CD8-positive, alpha-beta memory T cell (primary cell): ENCODE measurements at places on chromosomes 13 and 19. TPM values are rescaled to one million over a fixed set of nuclear protein-coding genes. Genes with fewer than 3 reads are reported as not detected.

Gene THSD1
- total RNA-seq: 0.20 TPM

Gene ZSCAN4
- total RNA-seq: not detected

Gene PCDH20
- total RNA-seq: not detected

Gene BTBD2
- total RNA-seq: 22.5 TPM

Gene NPAS1
- total RNA-seq: 0.24 TPM

Gene NTN5
- total RNA-seq: 0.33 TPM

Gene LILRA1
- total RNA-seq: not detected

Gene SPRED3
- 0.33 TPM for total RNA-seq

Gene KIR3DL2
- 0.27 TPM for total RNA-seq

Gene RASL11A
- total RNA-seq: 5.3 TPM

Gene SAMD4B
- 54.3 TPM for total RNA-seq

Gene SHD
- total RNA-seq: not detected

Gene SOX21
- total RNA-seq: not detected

Gene ZNF230
- total RNA-seq: 4.9 TPM

Gene CCDC8
- not detected for total RNA-seq

Gene SIGLECL1
- not detected for total RNA-seq

Gene TMEM59L
- not detected for total RNA-seq

Gene CRX
- total RNA-seq: not detected

Gene MBD3L2
- total RNA-seq: not detected

Gene NMRK2
- total RNA-seq: not detected

Gene GYS1
- 38.2 TPM for total RNA-seq

Gene TNFSF9
- 11.3 TPM for total RNA-seq

Gene PLK5
- not detected for total RNA-seq

Gene MCEMP1
- not detected for total RNA-seq

Gene CHAMP1
- total RNA-seq: 48.3 TPM

Gene STOML3
- total RNA-seq: not detected

Gene ZNF835
- total RNA-seq: 4.1 TPM

Gene JSRP1
- 1.0 TPM for total RNA-seq

Gene KLHL1
- not detected for total RNA-seq

Gene CYP2B6
- total RNA-seq: not detected

Gene ZNF441
- total RNA-seq: 7.5 TPM

Gene GFY
- not detected for total RNA-seq

Gene TMPRSS9
- not detected for total RNA-seq

Gene CEACAM1
- 0.78 TPM for total RNA-seq

Gene GJB6
- total RNA-seq: 7.7 TPM

Gene LRFN3
- total RNA-seq: 12.4 TPM

Gene GRIN2D
- 0.13 TPM for total RNA-seq

Gene TUBA3C
- not detected for total RNA-seq

Gene CEACAM5
- not detected for total RNA-seq

Gene MISP
- total RNA-seq: not detected

Gene ASF1B
- total RNA-seq: 76.2 TPM

Gene ADGRE3
- not detected for total RNA-seq

Gene FUT6
- total RNA-seq: not detected

Gene ZNF723
- not detected for total RNA-seq

Gene ZNF223
- 1.9 TPM for total RNA-seq

Gene CAMSAP3
- 0.24 TPM for total RNA-seq

Gene DAND5
- not detected for total RNA-seq
